ENCODE measurements at places on chromosomes 2 and 18.
A peak's percentile ranks its signal among the peaks of the same experiment; 100 is the strongest.

- peak; percentile 49 for DNase-seq
These were observed 1.2 kb downstream of the ST3GAL5 start for GRCh38 chr2:85887566-85888019.

- DNase-seq = no peak
These were observed 23.6 kb upstream of the SLC9A4 start for GRCh38 chr2:102449370-102449974.

- no peak for DNase-seq
These were observed 5.3 kb upstream of the PAX3 start for GRCh38 chr2:222303828-222304736.

DNA sequence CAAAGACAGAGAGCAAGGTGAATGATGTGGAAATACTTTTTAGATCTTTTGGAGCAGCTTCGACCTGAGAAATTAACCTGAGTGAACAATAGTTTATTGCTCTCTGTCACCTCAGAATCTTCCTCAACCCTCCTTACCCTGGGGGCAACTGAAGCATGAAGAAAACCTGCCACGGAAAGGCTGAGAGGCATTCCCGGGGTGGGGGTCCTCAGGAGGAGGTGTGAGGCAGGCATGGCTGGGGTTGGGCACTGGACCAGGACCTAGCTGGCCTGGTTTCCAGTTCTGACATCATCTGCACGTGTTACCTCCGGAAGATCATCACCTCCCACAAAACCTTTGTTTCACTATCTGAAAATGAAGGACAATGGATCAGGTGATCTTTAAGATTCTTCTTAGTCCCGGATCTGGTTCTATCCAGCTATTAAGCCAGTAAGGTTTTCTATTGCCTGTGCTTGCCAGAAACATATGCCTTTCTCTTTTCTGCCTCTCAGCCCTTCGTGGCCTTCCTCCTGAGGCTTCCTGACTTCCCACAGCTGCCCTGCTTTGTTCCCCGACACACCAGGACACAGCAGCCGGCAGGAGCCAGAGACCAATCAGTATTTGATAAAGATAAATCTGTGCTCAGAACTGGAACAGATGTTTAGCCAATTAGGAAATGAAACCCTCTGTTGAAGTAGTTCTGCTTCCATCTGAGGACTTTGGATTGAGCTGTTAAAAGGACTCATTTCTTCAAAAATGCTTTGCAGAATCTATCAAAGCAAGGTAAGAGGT lies 232.5 kb downstream of the TDRD15 start:
- no peak for DNase-seq

DNA sequence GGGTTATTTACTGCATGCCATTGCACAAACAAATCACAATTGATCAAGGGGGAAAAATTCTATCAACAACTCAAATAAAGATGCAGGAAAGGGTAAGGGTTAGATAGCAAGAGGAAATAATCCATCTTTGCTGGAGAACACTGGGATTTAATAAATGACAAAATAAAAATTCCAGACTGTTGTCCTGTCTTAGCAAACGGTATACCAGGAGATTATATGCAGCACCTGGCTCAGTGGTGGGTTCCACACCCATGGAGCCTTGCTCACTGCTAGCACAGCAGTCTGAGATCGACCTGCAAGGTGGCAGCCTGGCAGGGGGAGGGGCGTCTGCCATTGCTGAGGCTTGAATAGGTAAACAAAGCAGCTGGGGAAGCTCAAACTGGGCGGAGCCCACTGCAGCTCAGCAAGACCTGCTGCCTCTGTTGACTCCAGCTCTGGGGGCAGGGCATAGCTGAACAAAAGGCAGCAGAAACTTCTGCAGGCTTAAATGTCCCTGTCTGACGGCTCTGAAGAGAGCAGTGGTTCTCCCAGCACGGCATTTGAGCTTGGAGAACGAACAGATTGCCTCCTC lies 296.5 kb upstream of the THSD7B start:
- DNase-seq = no peak

- no peak for DNase-seq
These were observed 99.9 kb downstream of the USP34 start for GRCh38 chr2:61371027-61371426.

DNA sequence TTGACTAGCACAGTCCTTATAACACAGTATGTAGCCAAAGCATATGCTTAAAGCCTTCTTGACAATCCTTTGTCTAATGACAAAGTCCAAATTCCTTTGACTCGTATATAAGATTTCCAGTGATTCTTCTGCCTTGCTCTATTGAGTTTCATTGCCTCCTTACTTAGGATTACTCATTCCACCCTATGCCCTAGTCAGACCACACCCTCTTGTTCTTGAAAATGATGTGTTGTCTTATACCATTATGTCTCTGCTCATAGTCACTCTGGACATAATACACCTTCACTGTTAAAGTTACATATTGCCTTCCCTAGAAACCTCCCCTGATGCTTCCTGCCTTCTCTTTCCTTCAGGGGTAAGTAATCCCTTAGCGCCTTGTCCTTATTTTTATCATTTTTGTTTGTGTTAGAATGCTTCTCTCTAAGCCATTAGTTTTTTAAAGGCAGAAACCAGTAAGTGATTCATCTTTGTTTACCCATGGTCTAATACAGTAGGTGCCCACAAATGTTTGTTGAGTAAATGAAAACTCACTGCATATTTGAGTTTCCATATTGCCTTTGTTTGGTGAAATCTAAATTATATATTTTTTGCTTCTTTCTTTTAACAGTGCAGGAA lies 19.3 kb downstream of the GPD2 start:
- no peak for DNase-seq

GRCh38 chr2:223725494-223725893 lies 111.9 kb downstream of the AP1S3 start:
- no peak for DNase-seq

- DNase-seq = no peak
These were observed 27.1 kb downstream of the FER1L5 start for GRCh38 chr2:96669539-96670215.

DNA sequence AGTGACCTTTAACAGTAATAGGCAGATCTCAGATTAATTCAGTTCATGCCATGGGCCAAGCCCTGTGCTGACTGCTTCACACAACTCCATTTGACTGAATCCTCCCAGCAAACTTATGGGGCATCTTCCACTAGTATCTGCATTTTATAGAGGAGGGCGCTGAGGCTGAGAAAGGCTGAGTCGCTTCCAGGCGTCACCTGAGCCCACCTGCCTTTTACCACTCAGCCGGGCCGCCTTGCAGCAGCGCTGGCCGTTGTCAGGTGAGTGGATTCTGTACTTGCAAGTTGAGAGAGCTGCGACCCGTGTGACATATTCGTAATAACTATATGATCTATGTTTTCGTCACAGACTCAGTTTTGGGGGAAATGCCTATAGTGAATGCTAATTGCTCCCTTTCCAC lies 59.3 kb upstream of the B3GNT7 start:
- DNase-seq = no peak

DNA sequence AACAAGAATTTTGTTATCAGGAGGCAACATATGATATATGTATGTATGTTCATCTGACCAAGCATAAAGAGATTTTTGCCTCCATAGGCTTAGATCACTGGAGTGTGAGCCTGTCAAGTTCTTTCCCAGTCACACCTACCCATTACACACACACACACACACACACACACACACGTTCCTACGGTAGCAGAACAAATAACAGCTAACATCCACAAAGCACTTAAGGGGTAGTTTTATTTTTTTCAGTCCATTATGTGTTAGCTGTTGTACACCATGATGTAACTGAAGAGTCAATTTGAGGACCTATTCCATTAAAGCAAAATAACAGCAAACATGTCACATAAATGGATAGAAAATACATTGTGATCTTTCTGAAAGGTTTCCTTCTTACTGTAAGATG lies 39.5 kb downstream of the UGP2 start:
- no peak for DNase-seq

DNA sequence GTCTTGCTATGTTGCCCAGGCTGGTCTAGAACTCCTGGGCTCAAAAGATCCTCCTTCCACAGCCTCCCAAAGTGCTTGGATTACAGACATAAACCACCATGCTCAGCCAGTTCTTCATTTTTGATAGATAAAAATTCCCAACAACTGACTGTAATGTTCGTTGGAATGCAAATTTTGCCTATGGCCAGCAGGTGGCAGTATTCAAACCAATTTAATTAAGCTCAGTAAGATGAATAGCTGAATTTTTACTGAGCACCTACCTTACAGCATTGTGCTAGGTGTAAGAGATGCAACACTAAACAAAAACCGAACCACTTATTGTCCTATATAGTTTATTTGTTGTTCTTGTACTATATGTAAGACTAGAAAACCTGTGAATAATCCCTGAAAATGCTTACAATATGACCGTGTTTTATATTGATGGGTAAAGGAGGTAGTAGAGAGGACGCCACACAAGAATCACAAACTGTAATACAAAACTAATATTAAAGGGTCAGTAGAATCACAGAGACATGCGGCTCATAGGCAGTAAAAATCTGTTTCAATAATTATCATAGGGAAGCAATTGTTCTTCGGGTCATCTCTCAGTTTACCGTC lies 8.2 kb upstream of the TMEM182 start:
- peak; percentile 33 for DNase-seq

DNA sequence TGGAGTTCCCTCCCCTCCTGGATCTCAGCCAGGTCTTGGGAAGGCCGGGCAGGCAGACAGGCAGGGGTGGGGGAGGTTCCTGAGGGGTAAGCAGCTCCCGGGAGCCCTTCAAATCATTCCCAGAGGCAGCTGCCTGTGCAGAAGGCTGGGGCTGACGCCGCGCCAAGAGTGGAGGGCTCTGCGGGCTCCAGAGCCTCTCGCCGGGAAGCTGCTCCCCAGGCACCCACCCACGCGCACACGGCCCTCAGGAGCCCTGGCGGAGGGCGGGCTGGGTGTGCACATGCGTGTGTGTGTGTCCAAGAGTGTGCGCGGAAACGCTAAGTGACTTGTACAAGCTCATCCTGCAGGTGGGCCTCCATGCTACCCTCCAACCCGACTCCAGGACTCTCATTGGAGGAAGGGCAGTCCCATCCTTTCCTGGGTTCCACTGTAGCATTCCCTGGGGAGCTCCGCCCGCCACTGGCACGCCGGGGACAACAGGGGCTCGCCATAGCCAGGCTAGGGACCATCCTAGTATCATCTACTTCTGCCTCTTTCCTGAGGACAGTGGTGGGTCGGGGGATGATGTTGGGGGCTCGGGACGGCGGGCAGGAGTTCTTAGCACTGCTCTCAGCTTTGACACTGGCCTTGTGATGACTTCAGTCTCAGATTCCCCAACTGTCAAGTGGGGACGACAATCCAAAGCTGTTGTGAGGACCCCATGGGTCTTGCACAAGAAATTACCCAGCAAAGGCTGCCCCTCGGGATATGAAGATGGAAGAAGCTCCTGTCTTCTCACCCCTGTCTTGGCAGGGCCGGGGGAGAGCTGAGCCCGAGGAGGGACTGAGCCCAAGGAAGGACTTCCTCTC lies 50.3 kb downstream of the INHBB start:
- peak; percentile 64 for DNase-seq

- DNase-seq = no peak
These were observed 2.1 kb downstream of the NABP1 start for GRCh38 chr2:191679818-191680600.

- no peak for DNase-seq
These were observed 57.2 kb downstream of the INPP5D start for GRCh38 chr2:233117351-233117750.

GRCh38 chr18:46343456-46343855 lies 239.3 kb downstream of the HAUS1 start:
- DNase-seq = no peak

DNA sequence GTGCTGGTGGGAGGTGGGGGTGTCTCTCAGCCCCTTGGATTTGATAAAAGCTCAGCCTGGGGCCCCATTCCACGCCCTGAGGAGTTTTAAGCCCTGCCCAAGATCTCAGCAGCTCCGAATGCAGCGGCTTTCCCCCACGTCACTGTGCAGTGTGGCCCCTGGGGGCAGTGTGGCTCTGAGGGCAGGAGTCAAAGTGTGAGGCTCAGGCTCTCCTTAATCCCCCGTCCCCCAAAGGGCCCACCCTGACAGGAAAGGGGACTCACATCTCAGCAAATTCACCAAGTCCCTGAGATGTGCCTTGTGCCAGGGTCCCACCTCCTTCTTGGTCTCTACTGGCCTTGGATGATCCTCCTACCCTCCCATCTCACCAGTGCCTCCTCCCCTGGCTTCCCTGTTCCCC lies 25.2 kb downstream of the NPPC start:
- DNase-seq = no peak

DNA sequence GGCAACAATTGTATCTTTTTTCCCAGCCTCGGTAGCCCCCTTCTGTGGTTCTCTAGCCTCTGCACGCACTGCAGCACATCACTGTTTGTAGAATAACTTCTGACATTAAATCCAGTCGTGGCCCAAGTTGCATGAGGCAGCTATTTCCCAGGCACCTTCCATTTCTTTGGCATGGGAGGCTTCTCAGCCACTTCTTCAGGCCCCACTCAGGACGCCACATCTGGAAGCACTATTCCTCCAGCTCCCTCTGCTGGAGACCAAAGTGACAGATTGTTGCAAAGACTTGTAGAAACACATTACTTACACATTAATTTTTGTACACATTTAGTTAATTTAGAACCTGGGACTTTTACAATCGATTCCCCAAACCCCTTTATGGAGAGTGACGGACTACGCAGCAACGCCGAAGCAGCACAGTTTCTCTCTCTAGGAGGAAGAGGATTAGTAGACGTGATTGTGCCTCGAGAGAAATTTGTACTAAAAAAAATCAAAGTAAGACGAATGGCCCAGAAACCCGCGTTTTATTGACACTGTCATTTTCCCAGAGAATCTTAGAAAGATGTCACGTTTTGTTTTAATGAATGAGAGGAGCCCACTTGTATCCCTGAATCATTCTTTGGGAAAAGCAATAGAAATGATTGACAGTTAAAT lies 57.8 kb upstream of the RGPD5 start:
- DNase-seq = peak; percentile 7

- DNase-seq = peak; percentile 45
These were observed 227.6 kb upstream of the SMIM21 start for GRCh38 chr18:75654851-75655751.

- no peak for DNase-seq
These were observed 19.4 kb upstream of the TMEM178A start for GRCh38 chr2:39646267-39646666.

DNA sequence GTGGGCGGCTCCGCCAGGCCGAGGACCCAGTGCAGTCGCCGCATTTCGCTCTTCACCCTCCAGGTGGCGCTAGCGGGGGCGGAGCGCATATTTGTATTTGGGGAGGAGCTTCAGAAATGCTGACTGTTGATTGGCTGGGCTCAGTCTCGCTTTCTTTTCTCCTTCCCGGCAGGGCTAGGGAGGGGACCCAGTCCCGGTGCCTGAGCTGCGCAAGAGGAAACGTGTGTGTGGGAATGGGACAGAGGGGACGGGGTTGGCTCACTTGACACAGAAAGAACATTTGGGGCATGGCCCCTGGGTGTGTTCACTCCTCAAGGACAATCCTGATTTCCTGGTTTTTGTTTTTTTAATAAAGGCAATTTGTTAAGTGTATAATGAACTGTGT lies 20.3 kb upstream of the DNMT3A start:
- peak; percentile 91 for DNase-seq

- DNase-seq = no peak
These were observed 943.9 kb downstream of the EPHA4 start for GRCh38 chr2:220628252-220628651.

- no peak for DNase-seq
These were observed 845 bp downstream of the EML4 start for GRCh38 chr2:42169874-42170521.
